GM12892 (cell line): ENCODE measurements at places on chromosomes 13 and 19.
A peak's percentile ranks its signal among the peaks of the same experiment; 100 is the strongest.

DNA sequence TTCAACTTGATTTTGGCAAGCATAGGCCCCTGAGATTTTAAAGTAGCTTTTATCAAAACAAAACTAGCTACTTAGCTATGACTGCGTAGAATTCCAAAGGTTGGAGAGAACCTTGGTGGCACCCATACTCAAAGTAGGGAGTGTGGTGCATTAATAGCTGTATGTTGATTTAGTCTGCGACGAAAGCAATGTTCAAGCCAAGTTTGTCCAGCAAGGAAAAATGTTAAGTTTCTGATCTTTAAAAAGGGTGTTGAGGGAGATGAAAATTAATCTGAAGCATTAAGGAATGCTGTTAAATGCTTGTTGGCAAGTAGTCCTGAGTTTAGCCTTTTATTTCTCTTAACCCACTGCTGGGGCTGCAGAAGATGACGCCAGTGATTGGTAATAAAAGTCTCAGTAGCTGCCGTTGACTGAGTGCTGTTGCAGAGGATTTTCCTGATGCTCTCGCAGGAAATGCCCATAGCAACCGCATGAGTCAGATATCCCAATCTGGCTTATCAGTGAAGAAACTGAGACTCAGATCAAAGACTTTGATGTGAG is 75.9 kb upstream of the RNF113B start:
- no peak for DNase-seq

GRCh38 chr19:1833540-1833939 is 14.7 kb downstream of the REXO1 start:
- no peak for DNase-seq

GRCh38 chr19:16306728-16307402 is 17.8 kb upstream of the KLF2 start:
- DNase-seq, result no peak

GRCh38 chr19:51549533-51550324 is 18.3 kb upstream of the SIGLEC6 start:
- DNase-seq, result no peak

- DNase-seq, result no peak
These were observed 310.2 kb downstream of the SLITRK5 start for GRCh38 chr13:87981416-87981815.

DNA sequence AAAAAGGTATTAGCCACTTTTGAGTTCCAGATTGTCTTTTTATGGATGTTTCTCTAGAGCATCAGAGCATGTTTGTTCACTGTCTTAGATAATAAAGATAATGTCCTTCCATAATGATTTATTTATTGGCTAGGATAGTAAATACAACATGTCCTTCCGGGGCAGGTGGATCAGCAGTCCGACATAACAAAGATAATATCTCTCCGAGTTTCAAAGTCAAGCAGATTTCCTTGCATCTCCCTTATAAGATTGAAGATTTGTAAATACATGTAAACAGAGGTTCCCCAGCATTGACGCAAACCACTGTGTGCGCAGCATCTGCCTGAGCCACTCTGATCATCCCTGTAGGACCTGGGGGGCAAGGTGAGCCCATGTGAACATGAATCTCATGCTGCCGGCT is 8.8 kb upstream of the KLK15 start:
- no peak for DNase-seq

DNA sequence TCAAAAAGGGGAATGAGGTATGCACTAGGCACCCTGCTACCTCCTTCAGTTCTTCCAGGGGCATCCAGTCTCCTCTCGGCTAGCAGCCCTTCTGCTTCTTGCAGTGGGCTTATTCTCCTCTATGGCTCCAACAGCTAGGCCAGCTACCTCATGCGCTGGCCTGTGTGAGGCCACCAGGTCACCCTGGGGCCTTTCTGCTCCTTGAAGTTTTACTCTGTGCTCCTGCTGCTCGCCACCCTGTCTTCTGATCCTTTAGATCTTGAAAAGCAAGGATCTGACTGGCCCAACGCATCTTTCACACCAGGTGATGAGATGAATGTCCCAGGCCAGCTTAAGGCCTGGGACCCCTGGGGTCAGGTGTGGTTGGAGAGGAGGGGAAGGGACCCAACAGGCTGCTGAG is 66.2 kb downstream of the RUBCNL start:
- DNase-seq, result no peak

DNA sequence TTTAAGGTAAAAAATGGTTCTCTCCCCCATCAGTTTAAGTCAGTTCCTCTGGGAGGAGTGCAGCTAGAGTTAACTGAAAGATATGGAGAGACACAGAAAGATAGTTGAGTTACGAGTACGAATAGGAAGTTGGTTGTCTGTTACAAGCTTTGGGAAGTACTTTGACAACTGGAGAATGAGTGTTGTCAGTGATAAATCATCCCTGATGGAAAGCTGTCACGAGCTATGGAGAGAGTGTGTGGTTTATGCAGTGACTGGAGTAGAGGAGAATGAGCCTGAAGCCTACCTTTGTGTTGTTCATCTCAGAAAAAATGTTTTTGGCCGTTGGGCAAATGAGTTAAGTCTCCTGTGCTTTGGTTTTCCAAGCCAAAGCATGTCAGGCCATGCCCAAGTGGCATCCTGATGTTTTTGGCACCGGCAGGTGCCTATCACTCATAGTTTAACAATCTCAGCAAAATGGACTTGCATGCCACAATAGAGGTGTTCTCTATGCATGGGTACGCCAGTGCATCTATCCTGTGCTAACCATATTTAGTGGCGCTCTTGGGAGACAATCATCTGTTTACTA is 350.2 kb downstream of the IRS2 start:
- no peak for DNase-seq

DNA sequence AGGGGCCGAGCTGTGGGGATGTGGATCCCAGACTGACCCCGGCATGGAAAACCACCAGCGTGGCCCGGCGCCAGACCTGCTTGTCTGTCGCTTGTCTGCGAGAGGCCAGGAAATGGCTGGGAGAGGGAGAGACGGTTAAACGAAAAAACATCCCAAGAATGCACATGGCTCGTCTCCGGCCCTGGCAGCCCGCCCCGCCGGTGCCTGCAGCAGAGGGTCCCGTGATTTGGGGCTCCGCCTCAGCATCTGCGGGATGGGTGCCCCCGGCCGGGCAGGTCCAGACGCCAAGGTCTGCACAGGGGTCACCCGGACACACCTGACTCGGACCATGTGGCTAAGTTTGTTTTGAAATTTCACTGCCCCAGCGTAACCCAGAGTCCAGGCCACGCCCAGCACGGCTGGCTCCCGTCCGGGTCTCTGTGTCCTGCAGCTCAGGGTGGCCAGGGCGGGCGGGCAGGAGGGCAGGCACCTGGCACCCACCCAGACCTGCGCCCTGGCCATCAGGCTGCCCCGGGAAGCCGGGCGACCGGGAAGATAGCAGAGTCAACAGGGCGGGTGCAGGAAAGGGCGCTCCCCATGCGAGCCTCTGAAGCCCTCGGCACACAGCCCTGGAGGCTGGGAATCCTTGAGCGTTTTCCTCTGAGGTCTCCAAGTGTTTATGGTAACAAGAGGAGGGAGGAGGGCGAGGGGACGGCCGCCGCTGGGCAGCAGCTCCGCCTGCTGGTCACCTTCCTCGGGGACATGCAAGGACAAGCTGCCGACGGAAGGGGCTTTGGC is 103.2 kb downstream of the GADD45B start:
- DNase-seq, result no peak

GRCh38 chr19:16325161-16325527 is 518 bp downstream of the KLF2 start:
- no peak for DNase-seq

DNA sequence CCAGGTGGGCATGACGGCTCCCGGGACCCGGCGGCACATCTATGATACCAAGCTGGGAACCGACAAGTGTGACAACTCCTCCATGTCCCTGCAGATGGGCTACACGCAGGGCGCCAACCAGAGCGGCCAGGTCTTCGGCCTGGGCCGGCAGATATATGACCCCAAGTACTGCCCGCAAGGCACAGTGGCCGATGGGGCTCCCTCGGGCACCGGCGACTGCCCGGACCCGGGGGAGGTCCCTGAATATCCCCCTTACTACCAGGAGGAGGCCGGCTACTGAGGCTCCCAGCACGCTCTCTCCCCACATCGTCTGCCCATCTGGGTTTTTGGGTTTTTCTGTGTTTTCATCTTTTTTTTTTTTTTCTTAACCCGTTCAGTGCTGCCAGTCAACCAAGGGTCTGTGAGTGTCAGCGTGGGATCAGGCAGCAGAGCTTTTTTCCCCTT is 2.3 kb upstream of the ABCA7 start:
- DNase-seq, result no peak

- no peak for DNase-seq
These were observed 66.4 kb downstream of the DHRS12 start for GRCh38 chr13:51737609-51738008.

- DNase-seq, result no peak
These were observed 19.3 kb downstream of the PLPP2 start for GRCh38 chr19:271856-272255.

DNA sequence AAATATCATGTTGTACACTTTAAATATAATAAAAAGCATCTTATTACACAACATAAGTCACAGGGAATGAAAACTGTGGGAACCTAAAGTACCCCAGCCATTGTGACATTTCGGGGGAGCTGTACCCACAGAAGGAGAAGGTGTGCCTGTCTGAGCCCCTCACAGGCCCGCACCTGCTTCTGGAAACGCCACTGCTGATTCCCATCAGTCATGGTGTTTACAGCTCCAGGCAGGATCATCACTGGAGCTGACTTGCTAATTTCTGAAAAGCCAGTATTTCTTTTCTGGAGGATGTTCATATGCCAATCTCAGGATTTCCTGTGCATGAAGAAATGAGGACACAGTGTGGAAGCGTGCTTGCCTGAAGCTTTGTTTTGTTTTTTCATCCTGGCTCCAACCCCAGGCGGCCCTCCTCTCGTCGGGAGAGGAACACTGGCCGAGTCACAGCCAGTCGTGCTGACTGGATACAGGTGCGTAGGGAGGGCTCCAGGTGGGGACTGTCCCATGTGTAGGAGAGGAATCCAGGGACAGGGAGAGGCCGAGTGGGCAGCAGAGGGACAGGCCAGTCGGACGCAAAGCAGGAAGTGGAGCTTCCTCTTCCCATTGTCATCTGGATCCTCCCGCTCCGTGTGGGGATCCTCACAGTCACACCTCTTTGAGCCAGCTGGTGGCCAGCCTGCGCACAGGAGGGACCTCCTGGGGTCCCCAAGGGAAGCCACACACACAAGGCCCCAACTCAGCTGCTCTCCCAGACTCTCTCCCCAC is 4.2 kb upstream of the ATP12A start:
- no peak for DNase-seq

- no peak for DNase-seq
These were observed 751 bp downstream of the ZNF584 start for GRCh38 chr19:58409010-58409790.

DNA sequence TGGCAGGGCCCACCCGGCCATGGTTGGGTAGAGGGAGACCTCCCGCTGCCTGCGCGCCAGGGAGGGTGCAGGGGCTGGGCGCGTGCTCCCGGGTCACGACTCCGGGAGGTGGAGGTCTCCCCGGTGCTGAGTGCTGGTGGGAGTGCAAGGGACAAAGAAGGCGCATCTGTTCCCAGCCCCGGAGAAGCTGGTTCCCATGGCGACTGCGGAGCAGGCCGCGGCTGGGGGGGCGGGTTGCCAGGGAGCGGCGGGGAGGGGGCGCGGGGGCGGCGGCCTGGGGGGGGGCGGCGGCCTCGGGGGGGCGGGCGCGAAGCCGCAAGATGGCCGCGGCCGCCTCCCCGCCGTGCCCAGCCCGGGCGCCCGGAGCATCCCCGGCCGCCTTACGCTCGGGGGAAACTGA is 1.2 kb downstream of the CBARP start:
- no peak for DNase-seq

DNA sequence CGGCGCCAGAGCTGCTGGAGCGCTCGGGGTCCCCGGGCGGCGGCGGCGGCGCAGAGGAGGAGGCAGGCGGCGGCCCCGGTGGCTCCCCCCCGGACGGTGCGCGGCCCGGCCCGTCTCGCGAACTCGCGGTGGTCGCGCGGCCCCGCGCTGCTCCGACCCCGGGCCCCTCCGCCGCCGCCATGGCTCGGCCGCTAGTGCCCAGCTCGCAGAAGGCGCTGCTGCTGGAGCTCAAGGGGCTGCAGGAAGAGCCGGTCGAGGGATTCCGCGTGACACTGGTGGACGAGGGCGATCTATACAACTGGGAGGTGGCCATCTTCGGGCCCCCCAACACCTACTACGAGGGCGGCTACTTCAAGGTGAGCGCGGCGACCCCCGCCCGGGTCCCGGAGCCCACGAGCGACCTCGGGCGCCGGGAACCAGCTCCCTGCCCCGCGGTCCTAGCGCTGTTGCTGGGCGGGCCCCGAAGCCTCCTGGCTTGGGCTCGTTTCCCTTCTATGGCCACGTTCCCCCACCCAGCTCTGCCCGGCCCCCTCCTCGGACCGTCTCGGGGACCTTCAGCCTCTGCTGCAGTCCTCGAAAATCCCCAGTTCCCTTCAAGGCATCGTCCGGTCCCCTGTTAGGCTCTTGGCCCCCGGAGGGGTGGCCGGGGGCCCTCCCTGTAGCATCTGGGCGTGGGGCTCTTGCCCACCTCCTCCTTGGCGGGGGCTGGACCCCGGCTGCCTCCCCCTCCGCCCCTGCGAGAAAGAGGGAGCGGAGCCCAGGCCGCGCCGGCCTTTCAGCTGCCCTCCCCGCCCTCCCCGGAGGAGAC is at the start of gene CDC34:
TSS of gene CDC34 (plus strand) at position 8 of the 808 bp plus-strand sequence. CDS start at position 180, 172 bp downstream.
- DNase-seq, result peak; percentile 66

DNA sequence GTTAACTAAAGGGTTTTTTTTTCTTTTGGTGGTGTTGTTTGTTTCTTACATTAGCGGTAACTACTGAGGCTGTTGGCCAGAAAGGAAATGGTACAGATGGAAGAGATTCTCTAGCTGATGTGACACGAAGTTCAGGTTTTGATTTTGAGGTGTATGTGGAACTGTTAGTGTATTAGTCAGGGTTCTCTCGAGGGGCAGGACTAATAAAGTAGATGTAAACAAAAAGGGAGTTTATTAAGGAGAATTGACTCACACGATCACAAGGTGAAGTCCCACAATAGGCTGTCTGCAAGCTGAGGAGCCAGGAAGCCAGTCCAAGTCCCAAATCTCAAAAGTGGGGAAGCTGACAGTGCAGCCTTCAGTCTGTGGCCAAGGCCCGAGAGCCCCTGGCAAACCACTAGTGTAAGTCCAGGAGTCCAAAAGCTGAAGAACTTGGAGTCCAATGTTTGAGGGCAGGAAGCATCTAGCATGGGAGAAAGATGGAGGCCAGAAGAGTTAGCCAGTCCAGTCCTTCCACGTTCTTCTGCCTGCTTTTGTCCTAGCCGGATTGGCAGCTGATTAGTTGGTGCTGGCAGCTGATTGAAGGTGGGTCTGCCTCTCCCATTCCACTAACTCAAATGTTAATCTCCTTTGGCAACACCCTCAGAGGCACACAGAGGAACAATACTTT is 577.6 kb downstream of the EFNB2 start:
- DNase-seq, result no peak

GRCh38 chr19:33492090-33492489 is 29.5 kb downstream of the PEPD start:
- no peak for DNase-seq

DNA sequence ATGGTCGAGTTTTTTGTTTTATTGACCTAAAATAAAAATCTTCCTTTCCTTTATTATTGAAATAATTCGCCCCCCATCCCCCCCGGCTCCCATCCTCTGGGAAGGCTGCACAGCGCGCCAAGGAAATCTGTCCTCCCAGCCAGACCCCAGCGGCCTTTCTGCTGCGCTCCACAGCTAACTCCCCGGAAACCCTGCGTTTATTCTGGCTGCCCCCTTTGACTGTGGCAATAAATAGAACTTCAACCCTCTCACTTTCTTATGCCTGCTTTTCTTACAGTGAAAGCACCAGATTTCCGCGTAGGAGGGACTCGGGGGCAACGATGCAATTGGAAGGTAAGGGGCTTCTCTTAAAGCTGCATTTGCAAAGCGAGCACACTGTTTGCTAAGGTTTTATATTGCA is 9.7 kb upstream of the C19orf12 start:
- no peak for DNase-seq
